Adrenal gland (tissue), 19 donors: ENCODE measurements at places on chromosomes 4 and X. TPM values are rescaled to one million over a fixed set of nuclear protein-coding genes. Genes with fewer than 3 reads are reported as not detected.

CCDC158 gene
- total RNA-seq, result 0.22 TPM

BBS7 gene
- total RNA-seq, result 17.8 TPM

EIF2S3 gene
- total RNA-seq, result 73.4 TPM

BEX5 gene
- 2.2 TPM for total RNA-seq

XAGE3 gene
- total RNA-seq, result not detected

UGT2A3 gene
- not detected for total RNA-seq

NOX1 gene
- total RNA-seq, result not detected

PHEX gene
- 0.33 TPM for total RNA-seq

GRCh38 chr4:1245481-1246051 lies 3.4 kb downstream of the CTBP1 start:
- DNase-seq, result peak; percentile 32

DNA sequence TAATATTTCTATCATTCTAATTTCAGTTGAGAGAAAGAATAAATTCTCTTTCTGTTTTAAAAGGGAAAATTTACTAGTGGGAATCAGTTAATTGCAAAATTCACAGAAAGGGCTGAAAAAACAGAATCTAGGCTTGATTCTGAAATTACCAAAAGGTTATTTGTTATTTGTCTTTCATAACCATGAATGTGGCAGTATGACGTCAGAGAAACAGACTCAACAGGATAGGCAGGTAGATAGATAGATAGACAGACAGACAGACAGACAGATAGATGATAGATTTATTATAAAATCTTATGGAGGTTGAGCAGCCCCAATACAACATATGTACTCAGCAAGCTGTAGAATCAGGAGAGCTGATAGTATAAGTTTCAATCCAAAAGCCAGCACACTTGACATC lies 311.0 kb downstream of the ADAM29 start:
- DNase-seq, result no peak

- no peak for DNase-seq
Measured at GRCh38 chr4:53044651-53044960, 182.5 kb downstream of the RASL11B start.

DNA sequence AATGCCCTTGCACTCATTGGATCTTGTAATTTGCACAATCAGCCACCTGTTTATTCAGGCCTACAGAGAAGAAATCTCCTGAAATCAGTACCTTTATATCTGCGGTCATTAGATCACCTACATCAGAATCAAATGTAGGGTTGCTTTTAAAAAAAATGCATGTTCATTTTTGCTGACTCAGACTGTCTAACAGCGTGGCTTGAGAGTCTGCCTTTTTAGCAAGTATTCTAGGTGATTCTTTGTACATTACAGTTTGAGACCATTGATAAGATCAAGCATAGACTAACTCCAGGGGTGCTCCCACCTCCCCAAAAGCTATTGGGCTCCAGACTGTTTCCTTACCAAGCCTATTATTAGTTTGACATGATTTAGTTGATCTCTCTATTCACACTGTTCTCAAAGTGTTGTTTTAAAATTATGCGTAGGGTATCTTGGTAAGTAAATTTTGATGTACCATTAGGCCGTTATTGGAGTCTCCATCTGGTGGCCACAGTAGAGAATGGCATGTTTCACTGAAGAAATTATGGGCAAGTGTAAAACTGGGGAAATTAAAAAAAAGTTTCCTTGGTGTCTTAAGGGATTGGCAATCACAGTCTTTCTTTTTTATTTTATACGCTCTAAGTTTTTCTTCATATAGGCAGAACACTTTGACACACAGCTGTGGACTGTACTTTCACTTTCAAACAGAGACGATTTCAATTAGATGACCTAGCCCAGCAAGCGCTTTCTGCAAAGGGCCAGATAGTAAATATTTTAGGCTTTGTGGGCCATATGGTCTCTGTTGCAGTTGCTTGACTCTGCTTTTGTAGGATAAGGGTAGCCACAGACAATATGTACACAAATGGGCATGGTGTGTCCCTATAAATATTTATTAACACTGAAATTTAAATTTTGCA lies 33.7 kb upstream of the MSL3 start:
- DNase-seq, result peak; percentile 14

DNA sequence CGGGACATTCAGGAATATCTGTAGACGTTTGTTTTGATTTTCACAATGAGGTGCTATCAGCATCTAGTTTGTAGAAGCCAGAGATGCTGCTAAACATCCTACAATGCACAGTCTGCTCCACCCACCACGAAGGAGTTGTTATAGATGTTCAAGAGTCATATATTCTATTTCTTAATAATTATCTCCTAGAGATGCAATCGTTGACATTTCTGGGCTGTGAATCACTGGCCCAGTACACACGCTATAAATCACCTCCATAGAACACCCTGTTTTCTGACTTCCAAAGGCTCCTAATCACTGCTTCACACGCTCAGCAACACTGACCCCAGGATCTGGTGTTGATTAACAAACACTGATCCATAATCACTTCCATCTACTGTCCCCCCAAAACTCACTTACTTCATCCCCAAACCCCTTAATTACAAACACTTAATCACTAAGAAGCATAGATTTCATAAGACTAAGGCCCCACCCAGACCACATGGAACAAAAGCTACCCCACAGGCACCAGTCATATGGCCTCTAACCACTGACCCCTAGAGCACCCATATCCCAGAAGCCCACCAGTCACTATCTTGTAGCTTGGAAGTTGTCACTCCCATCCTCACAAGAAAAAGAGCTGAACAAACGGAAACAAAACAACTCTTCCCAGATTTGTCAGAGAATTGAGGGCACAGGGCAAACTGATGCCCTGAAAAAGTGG lies 31.7 kb upstream of the ZNF41 start:
- no peak for DNase-seq

DNA sequence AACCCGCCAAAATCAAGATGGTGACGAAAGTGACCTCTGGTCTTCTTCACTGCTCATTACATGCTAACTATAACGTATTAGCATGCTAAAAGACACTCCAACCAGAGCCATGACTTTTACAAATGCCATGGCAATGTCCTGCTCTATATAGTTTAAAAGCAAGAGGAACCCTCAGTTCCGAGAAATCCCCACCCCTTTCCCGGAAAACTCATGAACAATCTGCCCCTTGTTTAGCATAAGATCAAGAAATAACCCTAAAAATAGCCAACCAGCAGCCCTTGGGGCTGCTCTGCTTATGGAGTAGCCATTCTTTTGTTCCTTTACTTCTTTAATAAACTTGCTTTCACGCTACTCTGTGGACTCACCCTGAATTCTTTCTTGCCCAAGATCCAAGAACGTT lies 463.5 kb upstream of the FAM241A start:
- DNase-seq, result no peak
